Femur (tissue), 1 donor: ENCODE measurements at places on chromosomes 2 and 18.
A peak's percentile ranks its signal among the peaks of the same experiment; 100 is the strongest.

GRCh38 chr2:174495365-174496012 lies 8.7 kb upstream of the GPR155 start:
- DNase-seq = no peak

GRCh38 chr2:218082586-218083351 lies 13.7 kb downstream of the RUFY4 start:
- no peak for DNase-seq

GRCh38 chr2:160241251-160242137 lies 41.4 kb upstream of the ITGB6 start:
- DNase-seq = peak; percentile 44

DNA sequence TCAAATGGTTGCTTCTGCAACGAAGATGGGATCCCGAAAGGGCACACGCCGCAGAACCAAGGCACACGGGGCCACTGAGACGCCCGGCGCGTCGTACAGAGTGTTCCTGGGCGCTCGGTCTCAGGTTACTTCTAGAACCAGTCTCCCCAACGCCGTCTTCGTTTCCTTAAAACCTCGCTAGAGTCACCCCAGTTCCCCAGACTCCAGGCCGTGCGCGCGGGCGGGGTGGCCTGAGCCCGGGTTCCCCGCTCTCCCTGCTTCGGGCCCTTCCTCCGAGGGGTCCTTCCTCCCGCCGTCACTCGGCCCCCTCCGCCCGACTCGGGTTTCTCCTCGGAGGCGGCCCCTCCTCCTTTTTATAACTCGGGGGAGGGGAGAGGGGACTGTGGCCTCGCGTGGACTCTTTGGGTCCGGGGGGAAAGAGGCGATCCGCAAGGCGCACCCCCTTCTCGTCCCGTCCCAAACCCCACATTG lies 774 bp upstream of the FZD7 start:
- DNase-seq = peak; percentile 88

DNA sequence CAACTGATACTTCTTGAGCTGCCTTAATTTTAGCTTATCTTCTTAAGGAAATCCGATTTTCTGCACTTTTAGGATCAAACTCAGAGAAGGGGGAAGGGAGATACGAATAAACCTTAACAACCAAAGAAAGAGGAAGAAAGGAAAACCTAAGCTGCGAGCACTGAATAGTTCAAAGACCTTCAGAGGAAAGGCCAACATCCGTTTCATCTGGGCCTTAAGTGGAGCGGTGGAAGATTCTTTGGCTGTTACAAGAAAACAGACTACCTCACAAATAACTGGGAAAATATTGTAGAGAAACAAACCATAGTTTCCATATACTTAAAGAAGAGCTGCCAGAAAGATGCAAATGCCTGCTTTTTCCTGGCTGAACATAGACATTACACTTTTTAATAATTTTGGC lies 43.6 kb downstream of the VIT start:
- no peak for DNase-seq

DNA sequence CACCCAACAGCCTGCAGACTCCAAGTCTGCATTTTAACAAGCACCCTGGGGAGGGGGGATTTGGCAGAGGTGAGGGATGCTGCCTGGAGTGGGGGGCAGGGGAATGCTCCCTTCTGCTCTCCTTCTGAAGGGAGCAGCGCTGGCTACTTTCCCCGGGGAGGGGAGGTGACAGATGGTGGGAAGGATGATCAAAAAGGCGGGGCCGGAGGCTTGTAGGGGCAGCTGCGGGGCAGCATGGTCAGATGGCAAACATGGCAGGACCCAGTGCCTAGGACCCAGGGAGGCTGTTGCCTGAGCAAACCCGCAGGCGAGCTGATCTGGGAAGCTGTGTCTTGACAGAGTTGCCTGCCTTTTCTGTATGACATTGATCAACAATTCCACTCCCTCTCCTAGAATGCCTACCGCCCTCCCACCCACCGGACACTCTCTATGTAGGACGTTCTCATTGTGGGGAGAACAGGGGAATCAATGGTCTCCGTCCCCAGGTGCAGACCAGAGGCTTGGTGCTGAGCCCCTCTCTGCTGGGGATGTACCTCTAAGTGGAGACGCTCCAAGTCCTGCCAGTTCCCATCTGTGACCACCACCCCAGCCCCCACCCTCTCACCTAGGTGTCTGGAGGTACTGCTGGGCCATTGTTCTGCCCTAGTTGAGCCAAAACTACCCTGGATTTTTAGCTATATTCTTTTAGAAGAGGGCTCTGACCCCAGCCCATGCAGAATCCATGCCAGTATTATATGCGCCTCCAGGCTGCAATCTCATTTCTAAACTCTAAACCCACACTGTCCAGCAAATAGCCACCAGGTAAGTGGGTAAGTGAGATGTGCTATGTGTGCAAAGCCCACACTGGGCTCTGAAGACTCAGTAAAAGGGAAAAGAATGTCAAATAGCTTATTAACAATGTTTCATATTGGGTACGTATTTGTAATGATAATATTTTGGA lies 89.7 kb upstream of the SEC11C start:
- DNase-seq = peak; percentile 51

GRCh38 chr2:216485745-216486144 lies 12.9 kb upstream of the RPL37A start:
- DNase-seq = no peak

DNA sequence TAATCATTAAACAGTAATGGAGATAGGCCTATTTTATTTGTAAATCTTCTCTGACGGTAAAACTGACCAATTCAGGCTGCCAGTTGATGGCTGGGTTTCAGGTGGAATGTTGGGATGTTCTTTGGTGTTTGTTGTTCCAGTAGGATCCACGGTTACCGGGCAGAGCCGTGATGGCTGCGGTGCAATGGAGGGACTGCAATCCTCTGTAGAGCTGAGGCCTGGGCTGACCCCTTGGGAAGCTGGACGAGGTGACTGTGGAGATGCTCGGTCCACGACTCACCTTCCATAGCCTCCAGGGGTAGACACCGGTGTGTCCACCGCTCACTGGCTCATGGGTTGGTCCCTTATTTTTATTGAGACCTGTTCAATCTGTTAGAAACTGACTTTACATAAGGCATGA lies 42.5 kb downstream of the ZNF519 start:
- no peak for DNase-seq

- no peak for DNase-seq
These were observed 27.7 kb downstream of the FAM110C start for GRCh38 chr2:18402-19271.
